Hematopoietic multipotent progenitor cell (in vitro differentiated cells): ENCODE measurements at places on chromosomes 6 and 20. TPM values are rescaled to one million over a fixed set of nuclear protein-coding genes. Genes with fewer than 3 reads are reported as not detected.

Gene TBC1D7
- total RNA-seq: 14.0 TPM

Gene PRICKLE4
- total RNA-seq: 4.6 TPM

Gene ATP5F1E
- 6.7 TPM for total RNA-seq

Gene POU3F2
- total RNA-seq: not detected

Gene DNMT3B
- total RNA-seq: 24.8 TPM

DNA sequence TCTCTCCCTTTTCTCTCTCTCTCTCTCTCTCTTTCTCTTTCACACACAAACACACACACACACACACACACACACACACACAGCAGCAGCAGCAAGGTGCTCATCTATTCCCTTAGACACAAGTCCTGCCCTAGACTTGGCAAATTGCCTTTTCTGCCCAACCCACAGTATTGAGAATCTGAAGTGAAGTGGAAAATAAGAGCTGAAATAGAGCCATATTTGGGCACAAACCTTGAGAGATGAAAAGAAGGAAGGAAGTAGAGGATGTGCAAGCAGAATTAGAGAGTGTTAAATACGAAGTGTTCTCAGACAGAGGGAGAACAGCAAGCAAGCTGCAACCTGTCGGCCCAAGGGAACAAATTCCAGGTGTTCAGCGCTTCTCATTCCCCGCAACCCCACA, 557.5 kb upstream of the NOX3 start:
- no peak for DNase-seq

DNA sequence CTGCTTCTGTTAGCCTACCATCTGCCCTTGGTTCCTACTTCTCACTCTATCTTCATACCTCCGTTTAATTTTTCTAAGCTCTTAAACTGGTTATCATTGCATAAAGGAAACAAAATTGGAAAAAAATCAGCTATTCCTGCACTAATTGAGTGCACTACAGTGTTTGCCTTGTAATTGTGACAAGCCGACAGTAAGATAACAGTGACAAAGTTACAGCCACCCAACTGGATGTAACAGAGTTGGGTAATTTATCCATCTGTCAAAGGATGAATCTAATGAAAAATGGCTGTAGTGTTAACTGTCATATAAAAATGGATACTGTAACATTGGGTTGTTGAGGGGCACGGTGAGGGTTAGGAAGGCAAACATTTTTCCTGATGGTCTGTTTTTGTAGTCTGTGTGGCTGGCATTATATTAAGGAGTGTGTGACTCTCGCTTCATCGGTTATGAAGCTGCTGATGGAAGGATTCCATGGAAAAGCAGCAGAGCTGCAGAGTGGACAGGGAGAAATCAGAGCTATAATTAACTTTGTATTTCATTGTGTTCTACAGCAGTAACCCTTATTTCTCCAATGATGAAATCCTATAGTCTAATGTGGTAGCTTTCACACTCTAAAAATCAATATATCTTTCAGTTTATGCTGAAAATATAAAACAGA, 12.7 kb downstream of the PBOV1 start:
- no peak for DNase-seq

DNA sequence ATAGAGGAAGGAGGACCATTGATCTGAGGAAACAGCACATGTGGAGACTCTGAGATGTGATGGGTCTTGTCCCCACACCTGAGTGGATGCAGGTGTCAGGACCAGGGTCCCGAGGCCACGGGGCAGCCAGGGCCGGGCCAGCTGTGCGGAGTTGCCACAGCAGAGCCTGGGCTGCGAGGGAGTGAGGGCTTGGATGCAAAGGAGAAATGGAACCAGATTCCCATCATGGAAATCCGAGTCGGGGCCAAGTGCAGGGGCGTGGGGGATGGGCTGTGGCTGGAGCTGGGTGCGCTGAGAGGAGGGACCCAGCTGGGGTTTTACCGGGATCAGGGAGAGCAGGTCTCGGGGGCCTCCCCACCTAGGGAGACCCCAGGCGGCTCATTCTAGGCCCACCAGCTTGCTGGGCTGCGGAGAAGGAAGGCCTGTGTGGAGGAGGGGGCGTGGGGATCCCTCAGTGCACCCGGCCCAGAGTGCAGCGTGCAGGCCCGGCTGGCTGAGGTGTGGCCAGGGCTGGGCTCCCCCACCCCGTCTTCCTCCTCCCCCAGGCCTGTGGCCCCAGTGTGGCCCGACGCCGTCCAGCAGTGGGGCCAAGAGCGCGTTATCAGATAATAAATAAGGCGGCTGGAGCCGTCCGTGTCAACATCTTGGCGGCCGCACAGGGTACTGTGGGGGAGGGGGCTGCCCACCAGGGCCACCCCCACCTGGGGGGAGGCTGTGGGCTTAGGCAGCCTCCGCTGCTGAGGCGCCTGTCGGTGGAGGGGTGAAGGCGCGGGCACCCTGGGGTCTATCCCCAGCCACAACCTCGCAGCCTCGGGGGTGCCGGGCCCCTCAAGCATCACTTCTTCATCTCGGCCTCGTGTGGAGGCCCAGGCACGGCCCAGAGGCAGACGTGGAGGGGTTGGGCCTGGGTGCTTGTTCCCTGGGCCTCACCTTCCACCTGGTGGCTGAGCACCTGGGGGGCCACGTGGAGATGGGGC, 17.2 kb downstream of the GATA5 start:
- no peak for DNase-seq

GRCh38 chr6:125853756-125854155, 63.0 kb downstream of the NCOA7 start:
- DNase-seq: no peak

DNA sequence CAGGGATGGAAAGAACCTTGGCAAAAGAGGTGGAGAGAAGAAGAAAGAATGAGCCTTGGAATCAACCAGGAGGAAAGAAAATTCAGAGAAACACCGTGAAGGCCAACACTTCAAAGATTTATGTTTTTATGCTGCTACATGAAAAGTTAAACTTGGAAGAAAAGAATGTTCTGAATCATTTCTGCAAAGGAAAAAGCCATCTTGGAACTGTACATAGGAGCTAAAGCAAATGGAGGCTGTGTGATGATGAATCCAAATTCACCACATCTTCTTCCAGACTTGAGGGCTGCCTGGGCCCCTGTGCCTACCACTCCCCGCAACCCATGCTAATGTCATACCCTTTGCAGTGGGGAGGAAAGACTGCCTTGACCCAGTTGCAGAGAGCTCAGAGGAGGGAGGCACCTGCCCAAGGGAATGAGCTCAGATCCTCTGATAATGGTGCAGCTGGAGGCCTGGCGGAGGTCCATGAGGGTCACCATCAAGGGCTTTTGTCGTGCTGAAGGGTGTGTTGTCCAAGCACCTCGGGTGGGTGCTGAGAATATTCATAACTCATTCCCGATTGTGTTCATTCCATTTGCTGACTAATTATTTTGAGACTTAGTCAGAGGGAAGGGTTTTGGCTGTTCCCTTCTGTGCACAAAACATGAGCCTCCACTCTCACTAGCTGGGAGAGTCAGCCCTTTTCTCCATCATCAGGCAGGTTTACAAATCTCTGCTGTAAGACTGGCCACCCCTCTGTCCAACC, 245.8 kb upstream of the JAG1 start:
- no peak for DNase-seq

DNA sequence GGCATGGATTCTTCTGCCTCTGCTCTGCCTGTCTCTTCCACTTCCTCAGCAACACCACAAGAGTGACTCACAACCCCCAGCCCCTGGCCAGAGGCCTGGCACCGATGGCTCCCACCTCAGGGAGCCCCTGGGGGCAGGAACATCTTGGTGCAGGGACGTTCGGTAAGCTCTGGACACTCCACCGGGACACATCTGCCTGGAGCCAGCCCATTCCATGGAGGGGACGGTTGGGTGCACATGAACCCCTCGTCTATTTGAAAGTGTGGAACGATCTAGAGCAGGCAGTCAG, 246.5 kb downstream of the ERMARD start:
- peak; percentile 58 for DNase-seq

- no peak for DNase-seq
These were observed 62.9 kb upstream of the PTPN1 start for GRCh38 chr20:50447102-50447804.
